Activated CD4-positive, alpha-beta T cell treated with anti-CD3 and anti-CD28 coated beads for 48 hours (primary cell): ENCODE measurements at places on chromosomes 6 and 20.

DNA sequence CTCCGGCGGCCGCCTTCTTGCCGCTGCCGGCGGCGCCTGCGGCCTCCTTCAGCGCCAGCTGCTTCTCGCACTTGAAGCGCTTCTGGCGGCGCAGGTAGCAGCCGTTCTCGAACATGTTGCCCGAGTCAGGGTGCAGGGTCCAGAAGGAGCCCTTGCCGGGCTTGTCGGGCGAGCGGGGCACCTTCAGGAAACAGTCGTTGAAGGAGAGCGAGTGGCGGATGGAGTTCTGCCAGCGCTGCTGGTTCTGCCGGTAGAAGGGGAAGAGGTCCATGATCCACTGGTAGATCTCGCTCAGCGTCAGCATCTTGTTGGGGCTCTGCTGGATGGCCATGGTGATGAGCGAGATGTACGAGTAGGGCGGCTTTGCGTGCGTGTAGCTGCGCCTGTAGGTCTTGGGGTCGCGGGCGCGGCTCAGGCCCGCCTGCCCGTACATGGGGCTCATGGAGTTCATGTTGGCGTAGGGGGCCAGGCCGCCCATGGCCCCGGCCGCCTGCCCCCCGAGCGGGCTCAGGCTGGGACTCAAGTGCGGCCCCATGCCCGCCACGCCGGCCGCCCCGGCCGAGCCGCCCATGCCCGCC is 1.9 kb downstream of the FOXA2 start:
- no peak for DNase-seq

DNA sequence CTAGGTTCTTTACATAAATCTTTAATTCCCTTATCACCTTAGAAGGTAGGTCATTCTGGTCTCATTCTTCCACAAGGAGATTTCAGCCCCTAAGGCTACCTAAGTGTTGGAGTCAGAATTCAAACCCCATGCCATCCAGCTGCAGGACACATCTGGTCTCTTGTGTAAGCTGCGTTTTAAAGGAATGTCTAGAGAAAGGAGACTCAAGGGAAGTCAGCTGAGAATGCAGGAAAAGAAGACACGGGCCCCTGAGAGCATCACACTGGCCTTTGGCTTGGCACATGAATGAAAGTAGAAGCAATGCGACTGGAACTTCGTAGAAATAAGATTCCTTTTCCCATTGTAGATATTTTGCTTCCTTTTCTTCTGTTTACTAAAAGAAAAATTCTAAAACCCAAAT is 76.7 kb upstream of the SYNJ2 start:
- no peak for DNase-seq

DNA sequence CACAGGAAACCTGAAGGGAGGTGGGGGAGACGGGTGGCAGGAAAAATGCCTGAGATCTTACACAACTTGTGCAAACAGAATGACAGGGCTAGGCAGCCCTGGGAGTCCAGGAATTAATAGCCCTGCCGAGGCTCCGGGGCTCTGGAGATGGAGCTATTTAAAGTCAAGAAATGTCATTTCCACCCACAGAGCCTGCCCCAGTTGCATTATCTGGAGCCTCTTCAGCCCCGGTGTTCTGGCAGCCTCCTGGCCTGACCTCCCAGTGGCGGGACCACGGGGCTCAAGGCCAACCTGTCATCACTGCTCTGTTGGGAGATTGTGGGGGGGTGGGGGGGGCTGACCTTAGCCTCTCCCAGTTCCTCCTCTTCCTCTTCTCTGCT is 28.5 kb upstream of the SCUBE3 start:
- DNase-seq = no peak

GRCh38 chr20:62686869-62687830 is 21.5 kb upstream of the NTSR1 start:
- no peak for DNase-seq

GRCh38 chr20:32432277-32432676 is 74.1 kb downstream of the ASXL1 start:
- DNase-seq = no peak

DNA sequence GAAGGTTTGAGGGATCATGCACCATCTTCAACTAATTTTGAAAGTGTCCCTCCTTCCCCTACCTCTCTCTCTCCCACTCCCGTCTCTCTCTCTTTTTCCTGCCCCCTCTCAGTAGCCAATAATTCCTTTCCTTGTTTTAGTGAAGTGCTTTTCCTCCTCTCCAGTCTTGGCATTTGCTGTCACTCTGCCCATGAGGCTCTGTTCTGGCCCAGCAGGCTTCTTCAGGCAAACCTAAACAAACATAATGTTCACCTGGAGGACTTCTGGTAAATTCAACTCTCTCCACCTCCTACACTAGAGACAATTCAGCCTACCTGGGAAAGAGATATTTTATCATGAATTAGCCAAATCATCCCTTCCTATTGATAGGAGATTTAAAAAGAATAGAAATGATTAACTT is 320.4 kb upstream of the RNF24 start:
- no peak for DNase-seq

- DNase-seq = no peak
Observed at GRCh38 chr6:170049641-170050561, 241.0 kb downstream of the DLL1 start.

DNA sequence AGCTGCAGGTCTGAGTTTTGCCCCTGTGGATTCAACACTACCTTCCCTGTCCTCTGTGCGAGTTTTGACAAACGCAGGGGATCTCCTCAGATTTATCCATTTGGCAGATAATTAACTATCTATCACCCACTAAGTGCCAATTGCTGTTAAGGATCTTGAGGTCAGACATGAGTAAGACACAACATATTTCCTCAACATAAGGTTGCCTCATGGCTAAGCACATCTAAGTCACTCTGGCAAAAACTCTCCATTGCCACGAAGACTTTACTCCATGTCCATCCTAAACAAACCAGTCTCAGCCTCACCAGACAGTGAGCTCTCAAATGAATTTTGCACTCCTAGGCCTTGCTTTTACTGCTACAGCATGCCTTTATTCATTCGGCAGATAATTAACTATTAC is 408.4 kb downstream of the MAFB start:
- no peak for DNase-seq
